ENCODE measurements at places on chromosomes 6 and 20.

DNA sequence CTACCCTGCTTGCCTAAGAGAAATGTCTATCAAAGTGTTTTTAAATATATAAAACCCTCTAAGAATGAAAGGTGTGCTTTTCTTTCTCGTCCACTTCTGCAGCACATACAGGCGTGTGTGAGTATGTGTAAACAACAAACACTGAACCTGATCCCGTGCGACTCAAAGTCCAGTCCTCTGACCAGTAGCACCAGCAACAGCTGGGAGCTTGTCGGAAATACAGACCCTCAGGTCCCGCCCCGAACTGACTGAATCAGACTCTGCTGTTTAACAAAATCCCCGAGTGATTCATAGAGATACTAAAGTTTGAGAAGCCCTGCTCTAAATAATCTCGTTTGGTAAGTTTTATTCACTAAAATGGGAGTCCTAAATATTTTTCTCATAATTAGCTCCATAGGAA is 208.0 kb upstream of the KCNQ5 start:
- no peak for DNase-seq

DNA sequence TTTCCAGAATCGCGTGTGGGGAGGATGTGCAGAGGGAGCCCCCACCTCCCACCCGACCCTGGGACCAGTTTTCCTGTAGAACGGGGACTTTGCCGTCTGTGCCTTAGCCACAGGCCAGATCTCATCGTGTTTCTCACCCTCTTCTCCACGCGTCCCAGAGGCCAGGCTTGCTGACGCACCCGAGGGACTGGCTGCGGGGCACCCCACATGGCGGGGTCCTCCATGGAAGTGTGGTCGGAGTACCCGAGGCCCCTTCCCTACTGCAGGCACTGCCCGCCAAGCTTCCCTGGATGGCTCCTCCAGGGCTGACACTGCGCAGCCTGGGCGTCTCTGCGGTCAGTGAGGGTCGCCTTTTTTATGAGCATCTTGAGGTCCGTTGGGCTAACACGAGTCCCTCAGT is 346.5 kb downstream of the CDH4 start:
- no peak for DNase-seq

DNA sequence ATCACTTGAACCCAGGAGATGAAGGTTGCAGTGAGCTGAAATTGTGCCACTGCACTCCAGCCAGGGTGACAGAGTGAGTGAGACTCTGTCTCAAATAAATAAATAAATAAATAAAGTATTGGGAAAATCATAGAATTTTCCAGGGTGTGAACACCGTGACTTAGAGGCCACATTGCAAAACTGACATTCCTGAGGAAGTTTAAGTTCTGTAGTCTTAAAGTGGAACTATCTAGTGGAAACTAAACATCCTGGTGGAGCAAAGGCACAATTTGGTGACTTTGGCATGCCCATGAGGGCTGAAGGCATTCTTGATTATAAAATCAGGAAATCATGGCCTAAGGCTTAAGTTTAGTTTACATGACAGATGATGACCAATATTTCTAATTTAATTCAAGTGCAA is 32.7 kb upstream of the MCM3 start:
- DNase-seq: no peak

DNA sequence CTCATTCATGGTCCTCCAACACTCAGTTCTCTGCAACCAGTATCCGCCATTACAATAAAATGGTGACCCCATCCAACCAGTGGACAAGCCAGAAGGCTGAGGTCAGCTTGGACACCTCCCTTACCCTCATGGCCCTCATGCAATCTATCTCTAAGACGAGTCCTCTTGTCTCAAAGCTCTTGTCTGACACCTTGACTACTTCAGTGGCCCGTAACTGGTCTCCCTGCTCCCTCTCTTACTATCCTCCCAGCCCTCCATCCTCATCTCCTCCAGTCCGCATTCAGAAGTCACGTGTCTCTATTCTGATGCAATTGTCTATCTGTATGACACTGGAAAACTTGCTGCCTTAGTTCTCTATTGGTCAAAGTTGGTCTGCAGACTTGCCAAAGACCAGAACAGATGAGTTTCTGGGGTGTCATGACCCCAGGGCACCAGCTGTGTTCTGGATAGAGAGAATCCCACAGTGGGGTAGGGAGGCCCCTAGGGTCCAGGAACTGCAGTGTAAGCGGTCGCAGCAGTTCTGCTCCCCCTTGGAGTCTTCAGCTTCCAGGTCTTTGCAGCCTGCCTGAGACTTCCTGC is 59.6 kb upstream of the RNF24 start:
- no peak for DNase-seq

DNA sequence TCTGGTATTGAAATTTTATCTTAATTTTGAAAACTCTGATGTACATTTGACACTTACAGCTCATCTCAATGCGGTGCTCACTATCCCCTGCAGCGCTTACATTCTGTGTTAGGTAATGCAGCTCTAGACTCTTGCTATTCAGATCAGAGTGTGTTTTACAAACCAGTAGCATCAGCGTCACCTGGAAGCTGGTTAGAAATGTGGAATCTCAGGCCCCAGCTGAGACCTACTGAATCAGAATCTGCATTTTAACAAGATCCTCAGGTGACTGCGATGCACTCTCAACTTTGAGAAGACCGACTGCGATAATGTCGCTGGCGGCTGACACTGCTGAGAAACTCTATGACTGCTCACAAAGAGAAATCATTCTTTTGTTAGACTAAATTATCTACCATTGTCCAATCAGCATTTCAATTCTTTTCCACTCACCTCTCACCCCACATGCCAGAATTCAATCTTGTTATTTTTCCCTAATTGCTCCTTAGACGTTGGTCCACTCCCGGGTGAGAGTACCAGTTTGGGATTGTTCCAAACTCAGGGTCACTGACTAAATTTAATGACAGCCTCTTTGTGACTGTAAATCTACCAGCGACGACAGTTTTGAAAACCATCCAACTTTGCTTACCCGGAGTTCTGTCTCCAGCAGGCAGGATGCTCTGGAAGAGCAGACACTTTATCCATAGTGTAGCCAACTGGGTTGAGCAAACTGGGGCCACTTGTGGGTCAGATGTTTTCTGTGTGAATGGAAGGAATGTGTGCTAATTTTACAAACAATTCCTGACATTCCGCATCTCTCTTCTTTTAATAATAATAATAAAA is 140.1 kb upstream of the BTBD3 start:
- DNase-seq: no peak

GRCh38 chr20:10074513-10074912 is 39.7 kb downstream of the ANKEF1 start:
- DNase-seq: no peak

DNA sequence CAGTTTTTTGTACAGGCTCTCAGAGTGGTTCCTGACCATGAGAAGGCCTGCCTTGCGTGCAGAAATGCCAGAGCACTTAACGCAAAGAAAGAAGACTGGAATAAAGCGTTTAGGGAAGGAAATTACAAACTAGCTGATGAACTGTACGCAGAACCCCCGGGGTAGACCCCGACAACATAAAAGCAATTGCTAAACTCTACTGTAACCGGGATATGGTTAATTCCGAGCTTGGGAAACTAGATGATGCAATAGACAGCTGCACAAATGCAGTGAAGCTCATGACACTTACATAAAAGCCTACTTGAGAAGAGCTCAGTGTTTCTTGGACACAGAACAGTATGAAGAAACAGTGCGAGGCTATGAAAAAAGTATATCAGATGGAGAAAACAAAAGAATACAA is 35.7 kb downstream of the CITED2 start:
- no peak for DNase-seq

DNA sequence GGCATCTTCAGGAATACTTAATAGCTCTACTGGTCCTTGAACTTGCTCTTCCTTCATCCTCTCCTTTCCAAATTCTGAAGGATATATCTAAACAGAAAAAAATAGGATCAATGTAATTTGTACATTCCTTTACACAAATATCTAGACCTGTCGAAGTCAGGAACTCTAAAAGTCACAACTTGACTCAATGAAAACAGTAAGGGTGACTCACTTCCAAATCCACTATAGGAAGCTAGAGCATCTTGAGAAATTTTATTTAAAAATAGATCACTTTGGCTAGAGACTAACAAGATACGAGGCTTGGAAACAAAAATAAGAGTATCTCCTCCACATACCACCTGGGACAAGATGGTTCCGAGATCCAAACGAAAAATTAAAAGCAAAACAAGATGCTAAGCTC is 12.2 kb downstream of the ESF1 start:
- DNase-seq: no peak

DNA sequence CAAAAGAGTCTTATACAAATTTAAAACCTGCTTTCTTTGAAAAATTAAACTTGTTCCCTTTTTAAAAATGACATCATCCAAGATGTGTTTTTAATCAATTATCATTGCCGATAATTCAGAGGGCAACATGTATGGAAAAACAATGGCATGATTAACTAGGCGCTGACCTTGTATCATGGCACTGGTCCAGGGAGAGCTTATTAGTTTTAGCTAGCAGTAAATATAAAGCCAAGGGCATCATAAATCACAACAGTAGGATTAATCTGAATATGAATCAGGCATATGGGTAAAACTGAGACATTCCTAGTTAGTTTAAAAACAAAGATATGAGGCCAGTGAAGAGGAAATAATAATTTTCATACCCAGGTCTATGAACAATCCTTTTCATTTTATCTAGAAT is 374.0 kb downstream of the HDGFL1 start:
- DNase-seq: no peak

GRCh38 chr6:44217332-44218143 is 812 bp downstream of the MYMX start:
- no peak for DNase-seq

GRCh38 chr6:104705916-104706442 is 153.7 kb downstream of the HACE1 start:
- no peak for DNase-seq

GRCh38 chr20:17841751-17842215 is 126.8 kb downstream of the SNX5 start:
- no peak for DNase-seq

DNA sequence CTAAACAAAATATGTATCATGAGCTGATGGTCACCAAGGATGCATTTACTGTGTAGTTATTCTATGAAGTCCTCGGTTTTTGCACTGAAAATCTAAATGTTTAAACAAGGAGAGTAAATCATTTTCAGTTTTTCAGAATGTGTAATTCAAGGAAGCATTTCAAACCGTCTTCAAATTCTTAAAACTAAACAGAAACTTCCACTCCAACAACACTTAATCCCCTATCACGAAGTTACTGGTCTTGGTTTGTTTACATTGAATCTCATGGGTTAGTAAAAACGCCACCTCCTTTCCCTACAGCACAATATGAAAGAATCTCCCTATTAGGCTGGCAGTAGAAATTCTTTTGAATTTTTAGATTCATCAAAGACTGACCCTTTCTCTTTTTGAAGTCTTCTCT is 192.9 kb downstream of the AIG1 start:
- DNase-seq: no peak

DNA sequence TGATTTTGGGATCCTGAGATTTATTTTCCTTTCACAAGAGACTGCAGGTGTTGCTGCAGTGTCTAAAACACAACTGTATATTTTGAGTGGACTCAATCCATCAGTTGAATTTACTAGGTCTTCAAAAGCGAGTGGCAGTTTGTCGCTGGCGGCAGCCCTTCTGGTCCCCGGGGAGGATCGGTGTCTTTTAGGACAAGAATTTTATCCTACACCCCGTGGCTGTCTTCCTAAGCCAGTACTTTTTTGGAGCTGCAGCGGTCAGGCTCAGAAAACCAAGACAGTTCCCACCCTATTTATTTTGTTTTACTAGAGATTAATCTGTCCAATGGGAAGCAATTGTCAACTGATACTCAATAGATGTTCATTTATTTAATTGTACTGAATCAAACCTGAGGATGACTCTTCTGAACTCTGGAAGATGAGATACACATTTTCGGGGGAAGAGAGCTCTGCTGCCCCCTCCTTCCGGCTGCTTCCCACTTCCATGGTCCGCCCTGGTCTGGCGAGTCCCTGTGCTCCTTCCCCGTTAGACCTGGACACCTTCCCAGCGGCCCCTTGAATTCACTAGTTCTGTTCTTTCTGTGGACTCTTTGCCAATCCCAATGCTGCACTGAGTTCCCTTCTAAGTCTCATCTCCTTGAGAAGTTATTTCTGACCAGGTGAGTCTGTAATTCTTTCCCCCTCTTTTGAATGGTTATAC is 90.6 kb downstream of the ERMARD start:
- no peak for DNase-seq

GRCh38 chr6:79734374-79734773 is 103.2 kb downstream of the SH3BGRL2 start:
- no peak for DNase-seq

DNA sequence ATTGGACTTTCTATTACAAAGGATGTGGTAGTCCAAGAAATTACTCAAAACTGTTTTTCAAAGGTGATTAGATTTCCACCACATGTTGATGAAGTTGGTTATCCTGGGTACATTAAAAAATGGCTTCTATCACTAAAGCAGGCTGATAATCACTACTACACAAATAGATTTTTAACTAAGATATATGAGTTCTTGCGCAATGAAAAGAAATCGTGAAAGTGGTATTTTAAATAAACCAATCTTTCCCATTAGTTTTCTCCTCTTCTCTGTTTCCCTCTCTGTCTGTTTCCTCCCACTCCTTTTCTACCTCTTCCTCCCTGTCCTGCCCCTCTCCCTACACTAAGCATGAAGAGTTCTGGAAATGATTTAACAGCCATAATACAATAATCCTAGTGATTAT is 487.9 kb upstream of the CITED2 start:
- DNase-seq: no peak

DNA sequence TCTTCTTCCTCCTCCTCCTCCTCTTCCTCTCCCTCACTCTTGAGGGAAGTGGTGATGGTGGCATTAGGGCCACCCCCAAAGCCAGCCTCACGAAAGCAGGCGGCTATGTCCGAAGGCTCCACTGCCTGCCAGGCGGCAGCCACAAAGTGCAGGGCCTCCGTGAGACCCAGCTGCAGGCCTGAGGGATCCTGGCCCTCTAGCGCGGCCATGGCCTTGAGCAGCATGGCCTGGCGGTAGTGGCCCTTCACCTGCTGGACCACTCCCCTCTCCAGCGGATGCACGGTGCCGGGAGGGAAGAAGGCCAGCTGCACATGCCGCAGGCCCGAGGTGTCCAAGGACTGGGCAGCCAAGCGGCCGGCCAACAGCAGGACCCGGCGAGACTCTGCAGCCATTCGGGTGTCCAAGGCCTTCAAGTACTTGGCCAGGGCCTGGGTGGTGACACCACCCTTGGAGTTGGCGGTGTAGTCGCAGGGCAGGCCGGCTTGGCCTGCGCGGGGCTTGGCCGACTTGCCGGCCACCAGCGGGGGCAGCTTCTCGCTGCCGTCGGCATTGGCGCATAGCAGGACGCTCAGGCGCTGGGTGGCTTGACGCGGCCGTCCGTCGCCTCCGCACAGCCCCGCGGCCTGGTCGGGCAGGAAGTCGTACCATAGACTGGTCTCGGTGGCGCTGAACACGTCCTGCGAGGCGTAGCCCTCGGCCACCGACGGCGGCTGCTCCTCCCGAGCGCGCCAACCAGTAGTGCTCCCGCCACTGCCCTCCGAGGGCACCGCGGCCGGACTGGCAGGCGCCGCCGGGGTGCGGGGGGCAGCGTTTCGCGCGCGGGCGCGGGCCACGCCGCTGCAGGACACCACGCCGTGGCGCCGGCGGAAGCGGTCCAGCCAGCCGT is 1.1 kb downstream of the CENPB start:
- no peak for DNase-seq

DNA sequence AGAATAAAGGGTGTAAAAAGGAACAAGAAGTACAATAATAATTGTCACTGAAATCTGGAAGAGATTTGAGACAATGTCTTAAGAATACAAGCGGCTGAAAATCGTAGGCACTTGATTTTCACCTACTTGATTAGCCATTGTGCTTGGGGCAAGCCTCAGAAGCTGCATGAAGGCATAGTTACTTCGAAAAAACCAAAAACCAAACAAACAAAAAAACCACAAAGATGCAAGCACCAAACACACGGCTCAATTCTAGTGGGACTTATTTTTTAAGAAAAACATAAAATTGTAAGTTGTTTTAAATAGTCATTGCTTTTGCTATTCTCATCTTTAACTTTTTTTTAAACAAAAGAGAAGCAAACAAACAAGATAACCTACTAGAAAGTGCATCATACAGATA is 235.6 kb downstream of the OGFRL1 start:
- DNase-seq: no peak

Data from hematopoietic multipotent progenitor cell treated with erythropoietin and hydrocortisone succinate and interleukin-3 and kit ligand, for 17 days (in vitro differentiated cells).